ENCODE measurements at places on chromosomes 13 and 19.
A peak's percentile ranks its signal among the peaks of the same experiment; 100 is the strongest.

DNA sequence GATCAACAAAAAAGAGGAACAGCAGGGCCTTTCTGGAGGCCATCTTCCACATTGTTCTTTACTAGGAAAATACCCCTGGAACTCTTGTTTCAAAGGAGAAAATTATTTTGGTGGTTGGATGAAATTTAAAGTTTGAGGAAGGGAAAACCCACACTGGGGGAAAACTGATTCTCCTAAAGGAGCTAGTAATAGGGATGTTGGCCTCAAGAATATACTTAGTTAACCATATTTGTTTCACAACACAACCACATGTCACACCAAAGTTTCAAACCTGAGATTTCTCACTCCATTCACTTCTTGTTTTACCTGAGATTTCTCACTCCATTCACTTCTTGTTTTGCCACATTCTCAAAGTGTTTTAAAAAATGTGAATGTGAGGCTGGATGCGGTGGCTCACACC is 2.8 kb upstream of the EPSTI1 start:
- no peak for DNase-seq

- DNase-seq: no peak
These were observed 40.0 kb upstream of the KL start for GRCh38 chr13:32976056-32976805.

DNA sequence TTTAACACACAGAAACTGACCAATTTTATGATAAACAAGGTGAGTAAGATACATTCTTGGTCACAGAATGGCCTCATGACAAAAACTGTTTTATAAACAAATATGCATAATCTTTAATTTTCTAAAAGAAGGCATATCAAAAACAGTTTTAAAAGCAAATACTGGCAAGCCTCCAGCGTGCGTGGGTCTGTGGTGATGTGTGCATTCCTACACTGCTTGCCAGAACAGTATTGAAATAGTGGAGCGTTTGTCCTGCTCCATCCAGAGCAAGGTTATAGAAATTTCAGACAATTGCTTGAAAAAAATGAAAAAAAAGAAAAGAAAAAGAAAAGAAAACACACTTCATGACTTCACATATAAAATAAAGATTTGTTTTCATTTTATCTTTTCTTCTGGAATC is 140.9 kb downstream of the MZT1 start:
- no peak for DNase-seq

- DNase-seq: no peak
These were observed 39.0 kb upstream of the IGSF23 start for GRCh38 chr19:44574186-44574950.

- DNase-seq: no peak
These were observed 331.3 kb downstream of the KLF5 start for GRCh38 chr13:73390100-73390499.

DNA sequence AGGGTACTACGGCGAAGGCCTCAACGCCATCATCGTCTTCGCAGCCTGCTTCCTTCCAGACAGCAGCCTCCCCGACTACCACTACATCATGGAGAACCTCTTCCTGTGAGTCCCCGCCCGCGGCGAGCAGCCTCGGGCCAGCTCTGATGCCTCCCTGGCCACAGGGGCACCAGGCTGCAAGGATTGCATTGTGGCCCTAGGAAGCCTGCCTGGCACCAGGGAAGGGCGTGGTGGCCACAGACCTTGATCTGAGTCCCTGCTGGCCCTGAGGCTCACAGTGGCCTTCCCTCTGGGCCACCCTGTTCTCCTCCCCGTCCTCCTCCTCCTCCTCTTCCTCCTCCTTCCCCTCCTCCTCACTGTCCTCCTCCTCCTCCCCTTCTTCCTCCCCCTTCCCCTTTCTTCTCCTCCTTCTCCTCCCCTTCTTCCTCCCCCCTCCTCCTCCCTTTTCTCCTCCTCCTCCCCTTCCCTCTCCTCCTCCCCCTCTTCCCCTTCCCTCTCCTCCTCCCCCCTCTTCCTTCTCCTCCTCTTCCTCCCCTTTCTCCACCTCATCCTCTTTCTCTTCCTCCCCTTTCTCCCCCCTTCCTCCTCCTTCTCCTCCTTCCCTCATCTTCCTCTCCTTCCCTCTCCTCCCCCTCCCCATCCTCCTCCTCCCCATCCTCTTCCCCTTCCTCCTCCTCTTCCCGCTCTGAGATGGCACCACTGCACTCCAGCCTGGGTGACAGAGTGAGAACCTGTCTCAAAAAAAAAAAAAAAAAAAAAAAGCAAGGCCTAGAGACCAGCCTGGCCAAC is 24.4 kb upstream of the NMRK2 start:
- no peak for DNase-seq

GRCh38 chr19:28437390-28438346 is 775.3 kb downstream of the UQCRFS1 start:
- DNase-seq: peak; percentile 75

DNA sequence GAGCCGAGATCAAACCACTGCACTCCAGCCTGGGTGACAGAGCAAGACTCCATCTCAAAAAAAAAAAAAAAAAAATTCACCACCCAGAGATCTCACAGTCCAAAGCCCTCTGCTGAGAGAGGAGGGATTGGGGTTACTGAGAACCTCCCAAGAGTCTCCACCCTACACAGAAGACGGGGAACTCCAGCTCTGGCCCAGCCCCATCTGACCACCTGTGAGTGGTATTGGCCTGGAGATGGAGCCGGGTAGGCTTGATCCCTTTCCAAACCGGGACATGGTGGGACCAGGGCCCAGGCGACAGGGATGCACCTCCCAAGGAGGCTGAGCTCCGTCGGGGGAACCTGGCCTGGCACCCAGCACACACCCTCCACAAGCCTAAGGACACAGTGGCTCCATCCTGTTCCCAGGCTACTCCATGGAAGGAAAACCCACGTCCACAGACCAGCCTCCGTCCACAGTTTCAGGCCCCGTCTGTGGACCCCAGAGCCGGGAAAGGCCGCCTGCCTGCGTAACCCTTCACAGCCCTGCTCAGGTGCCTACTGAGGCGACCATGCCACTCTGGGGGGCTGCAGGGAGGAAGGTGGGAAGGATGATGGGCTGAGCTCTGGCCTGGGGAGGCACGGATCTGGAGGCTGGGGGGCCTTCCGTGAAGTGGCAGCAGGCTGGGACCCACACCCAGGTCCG is 1.8 kb downstream of the TMEM259 start:
- no peak for DNase-seq

GRCh38 chr19:47623151-47623920 is 14.4 kb downstream of the BICRA start:
- DNase-seq: no peak

DNA sequence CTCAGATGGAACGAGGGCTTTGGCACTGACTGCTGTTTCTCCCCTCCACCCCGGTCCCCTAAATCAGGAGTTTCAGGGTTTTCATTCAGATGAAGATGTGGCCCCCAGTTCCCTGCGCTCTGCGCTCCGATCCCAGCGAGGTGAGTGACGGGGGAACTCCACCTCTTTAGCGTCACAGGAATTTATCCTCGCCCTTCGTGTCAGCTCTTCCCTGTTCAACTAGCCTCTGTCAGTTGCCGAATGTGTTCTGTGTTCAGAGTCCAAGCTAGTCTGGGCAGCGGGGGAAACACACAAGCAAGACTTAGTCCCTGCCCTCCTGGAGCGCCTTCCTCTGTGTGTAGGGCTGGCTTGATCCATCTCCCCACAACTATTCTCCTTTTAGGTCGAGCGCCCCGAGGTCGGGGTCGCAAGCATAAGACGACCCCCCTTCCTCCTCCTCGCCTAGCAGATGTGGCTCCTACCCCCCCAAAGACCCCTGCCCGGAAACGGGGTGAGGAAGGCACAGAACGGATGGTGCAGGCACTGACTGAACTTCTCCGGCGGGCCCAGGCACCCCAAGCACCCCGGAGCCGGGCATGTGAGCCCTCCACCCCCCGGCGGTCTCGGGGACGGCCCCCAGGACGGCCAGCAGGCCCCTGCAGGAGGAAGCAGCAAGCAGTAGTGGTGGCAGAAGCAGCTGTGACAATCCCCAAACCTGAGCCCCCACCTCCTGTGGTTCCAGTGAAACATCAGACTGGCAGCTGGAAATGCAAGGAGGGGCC is 1.8 kb downstream of the KMT2B start:
- no peak for DNase-seq

GRCh38 chr19:44635581-44636438 is 7.9 kb upstream of the PVR start:
- DNase-seq: no peak

- no peak for DNase-seq
These were observed 30.6 kb upstream of the IGSF23 start for GRCh38 chr19:44582581-44583265.

GRCh38 chr13:30898070-30898469 is 8.0 kb upstream of the MEDAG start:
- DNase-seq: no peak

DNA sequence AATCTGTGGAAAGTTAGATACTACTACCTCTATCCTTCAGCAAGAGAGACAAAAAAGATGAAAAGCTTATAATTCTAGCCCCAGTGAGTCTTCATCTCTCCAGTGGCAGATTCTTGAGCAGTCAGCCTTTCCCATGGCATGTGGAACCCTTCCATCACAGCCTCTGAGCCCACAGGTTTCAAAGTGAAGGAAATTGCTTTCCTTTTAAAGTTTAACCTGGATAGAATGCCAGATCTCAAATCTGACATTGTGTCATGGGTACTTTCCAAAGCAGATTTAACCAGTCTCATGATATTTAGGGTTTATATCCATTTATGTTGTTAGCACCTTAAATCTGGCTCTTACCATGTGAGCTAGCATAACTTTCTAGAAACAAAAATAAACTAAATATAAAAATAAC is 39.3 kb downstream of the POLR1D start:
- no peak for DNase-seq

GRCh38 chr13:113149711-113150549 is 8.5 kb upstream of the PROZ start:
- no peak for DNase-seq

DNA sequence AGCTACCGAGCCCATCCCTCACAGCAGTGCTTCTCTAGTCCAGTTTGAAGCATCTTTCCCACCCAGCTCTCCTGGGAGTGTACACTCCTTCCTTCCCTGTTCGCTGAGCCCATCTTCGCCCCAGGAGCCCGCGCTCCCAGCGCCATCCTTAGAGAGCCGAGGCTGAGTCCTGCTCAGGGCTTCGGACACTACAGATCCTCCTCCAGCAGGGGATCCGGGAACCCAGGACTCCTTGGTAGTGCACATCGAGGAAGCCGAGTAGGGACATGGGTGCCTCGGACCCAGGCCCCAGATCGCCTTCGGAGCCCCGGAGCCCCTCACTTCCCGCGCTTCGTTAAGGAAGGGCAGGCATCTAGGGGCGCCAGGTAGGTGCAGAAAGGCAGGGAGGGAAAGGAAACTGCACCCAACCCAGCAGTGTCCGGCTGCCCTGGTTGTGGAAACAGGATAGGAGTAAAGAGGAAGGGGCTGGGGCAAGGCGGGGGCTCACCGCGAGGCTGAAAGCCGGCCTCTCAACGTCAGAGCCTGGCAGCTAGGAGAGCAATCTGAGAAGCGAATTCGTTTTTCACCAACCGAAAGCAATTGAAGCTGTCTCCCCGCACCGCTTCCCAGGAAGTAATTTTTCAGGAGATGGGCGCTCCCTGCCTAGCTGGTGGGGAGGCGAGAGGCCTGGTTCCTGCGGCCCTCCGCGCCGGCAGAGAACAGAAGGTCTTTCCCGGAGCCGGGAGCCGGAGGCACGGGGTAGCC is 1.0 kb downstream of the PDX1 start:
- no peak for DNase-seq

- no peak for DNase-seq
These were observed 35.3 kb downstream of the RGCC start for GRCh38 chr13:41492432-41493260.

- no peak for DNase-seq
These were observed 3.6 kb downstream of the PGLYRP1 start for GRCh38 chr19:46019270-46019669.

DNA sequence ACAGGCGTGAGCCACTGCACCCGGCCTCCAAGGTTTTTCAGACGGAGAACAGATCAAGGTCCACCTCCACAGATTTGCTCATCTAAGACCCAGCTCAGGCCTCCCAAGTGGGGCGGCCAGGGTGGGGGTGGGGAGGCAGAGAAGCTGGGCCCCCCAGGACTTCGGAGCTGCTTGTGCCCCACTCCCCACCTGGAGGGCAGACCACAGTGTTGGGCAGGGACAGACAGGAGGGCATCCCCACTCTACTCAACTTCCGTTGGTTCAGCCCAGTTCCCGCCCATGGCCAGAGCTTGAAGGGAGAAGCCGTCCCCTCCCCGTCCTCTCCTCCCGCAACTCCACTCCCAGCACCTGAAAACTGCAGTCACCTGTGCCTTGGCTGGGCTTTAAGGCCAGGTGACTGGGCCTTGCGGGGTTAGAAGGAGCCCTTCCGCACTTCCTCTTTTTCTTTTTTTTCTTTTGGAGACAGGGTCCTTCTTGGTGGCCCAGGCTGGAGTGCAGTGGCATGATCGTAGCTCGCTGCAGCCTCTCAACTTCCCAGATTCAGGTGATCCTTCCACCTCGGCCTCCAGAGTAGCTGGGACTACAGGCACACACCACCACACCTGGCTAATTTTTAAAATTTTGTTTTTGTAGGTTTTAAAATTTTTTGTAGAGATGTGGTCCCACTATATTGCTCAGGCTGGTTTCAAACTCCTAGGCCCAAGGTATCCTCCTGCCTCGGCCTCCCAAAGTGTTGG is 734 bp upstream of the LRRC8E start:
- no peak for DNase-seq

- DNase-seq: no peak
These were observed 40.7 kb downstream of the PCCA start for GRCh38 chr13:100129605-100130004.

DNA sequence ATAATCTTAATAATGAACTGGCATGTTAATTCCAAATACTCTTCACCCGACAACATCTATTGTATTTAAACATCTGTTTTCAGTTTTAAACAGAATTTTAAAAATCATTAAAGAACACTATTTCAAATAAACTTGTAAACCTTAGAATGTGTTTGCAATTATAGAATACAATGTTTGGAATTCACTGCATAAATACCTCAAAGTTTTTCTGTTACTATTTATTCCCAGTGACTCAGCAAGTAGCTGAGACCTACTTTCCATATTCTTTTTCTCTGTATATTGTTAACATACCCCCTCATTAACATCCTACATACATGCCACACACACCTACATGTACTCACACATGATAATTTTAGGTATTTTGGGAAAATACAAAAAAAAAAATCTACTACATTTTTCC is 1134.3 kb downstream of the SLITRK1 start:
- DNase-seq: no peak

DNA sequence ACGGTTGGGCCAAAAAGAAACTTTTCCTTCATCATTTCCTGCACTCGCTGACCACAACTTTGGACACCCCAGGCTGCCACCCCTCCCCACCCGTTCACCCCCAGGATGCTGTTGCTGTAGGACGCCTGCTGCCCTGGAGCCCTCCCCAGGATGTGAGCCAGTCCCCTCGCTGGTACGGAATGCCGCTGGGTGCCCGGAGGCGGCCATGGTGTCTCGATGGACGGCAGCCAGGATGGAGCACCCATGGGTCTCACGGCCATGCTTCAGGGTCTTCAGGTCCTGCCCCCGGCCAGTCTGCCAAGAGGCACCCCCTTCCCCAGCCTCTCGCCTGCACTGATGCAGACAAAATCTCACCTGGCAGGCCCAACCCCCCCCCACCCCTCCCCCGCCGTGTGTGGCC is 15.4 kb upstream of the CSNK1G2 start:
- no peak for DNase-seq

GRCh38 chr13:114141261-114141996 is 9.0 kb upstream of the RASA3 start:
- DNase-seq: no peak
